ENCODE measurements at places on chromosomes 4 and X.
A peak's percentile ranks its signal among the peaks of the same experiment; 100 is the strongest.

DNA sequence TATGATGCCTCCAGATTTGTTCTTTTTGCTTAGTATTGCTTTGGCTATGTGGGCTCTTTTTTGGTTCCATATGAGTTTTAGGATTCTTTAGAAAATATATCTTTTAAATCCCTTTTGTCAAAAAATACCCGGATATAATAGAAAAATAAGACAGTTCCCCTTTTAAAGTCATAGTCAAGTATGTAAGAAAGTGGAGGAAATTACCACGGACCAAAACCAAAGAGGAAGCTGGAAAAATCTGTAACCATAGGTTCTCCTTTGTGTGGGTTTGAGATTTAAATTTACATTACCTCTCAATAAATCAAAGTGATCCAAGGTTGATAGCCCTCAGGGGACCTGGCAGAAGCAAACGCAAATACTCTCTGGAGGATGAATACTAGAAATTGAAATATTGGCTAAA, 58.3 kb upstream of the PACRGL start:
- DNase-seq: no peak

GRCh38 chr4:140707325-140707724, 48.9 kb downstream of the TBC1D9 start:
- DNase-seq: no peak

GRCh38 chrX:54950730-54951375, 30.2 kb downstream of the TRO start:
- DNase-seq: no peak

DNA sequence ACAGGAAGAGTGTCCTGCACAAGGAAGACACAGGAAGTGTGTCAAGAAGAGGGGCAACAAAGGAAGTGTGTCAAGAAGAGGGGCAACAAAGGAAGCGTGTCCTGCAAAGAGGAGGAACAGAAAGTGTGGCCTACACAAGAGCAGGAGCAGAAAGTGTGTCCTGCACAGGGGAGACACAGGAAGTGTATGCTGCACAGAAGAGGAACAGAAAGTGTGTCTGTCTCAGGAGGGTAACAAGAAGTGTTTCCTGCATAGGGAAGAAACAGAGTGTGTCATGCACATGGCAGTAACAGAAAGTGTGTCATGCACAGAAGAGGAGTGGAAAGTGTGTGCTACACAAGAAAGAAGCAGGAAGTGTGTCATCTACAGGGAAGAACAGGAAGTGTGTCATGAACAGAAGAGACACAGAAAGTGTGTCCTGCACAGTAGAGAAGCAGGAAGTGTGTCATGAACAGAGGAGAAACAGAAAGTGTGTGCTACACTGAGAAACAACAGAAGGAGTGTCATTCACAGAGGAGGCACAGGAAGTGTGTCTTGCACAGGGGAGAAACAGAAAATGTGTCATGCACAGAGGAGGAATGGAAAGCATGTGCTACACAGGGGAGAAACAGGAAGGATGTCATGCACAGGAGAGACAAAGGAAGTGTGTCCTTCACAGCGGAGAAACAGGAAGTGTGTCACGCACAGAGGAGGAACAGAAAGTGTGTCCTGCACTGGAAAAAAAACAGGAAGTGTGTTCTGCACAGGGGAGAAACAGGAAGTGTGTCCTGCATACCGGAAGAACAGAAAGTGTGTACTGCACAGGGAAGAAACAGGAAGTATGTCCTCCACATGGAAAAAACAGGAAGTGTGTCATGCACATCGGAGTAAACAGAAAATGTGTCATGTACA, 526.4 kb upstream of the PRKX start:
- no peak for DNase-seq

DNA sequence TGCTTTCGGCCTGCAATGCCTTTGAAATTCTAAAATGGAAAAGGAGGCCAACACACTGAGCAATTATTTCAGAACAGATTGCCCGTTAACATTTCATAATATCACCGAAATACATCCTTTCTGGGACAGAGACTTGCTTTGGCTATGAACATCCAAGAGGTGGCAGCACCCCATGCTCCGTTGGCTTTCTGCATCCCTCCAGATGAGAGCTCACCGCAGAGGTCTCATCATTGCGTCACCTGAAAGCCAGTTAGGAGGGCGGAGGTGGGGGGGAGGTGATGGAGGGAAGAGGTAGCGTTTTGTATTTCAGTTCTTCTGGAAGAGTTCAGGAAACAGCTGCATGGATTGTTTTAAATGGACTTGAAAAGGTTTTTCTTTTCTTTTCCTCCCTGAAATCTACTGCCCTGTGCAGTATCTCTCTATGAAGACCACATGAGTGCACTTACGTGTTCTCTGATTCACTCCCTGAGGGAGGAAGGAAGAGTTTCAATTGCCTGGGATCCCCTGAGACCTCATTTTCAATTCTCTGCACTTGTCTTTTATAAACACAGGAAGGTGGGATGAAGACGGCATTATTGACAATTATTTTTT, 166.8 kb upstream of the PGRMC2 start:
- peak; percentile 57 for DNase-seq

GRCh38 chr4:99966692-99967091, 16.6 kb upstream of the H2AZ1 start:
- no peak for DNase-seq

DNA sequence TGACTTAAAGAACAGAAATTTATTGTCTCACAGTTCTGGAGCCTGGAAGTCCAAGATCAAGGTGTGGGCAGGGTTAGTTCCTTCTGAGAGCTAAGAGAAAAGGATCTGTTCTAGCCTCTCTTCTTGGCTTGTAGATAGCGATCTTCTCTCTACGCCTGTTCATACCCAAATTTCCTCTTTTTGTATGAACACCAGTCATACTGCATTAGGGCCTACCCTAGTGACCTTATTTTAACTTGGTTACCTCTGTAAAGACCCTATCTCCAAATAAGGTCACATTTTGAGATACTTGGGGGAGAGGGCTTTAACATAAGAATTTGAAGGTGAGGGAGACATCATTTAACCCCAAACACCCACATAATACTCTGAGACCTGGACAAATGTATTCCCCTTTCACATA, 55.6 kb upstream of the SPP1 start:
- DNase-seq: no peak

DNA sequence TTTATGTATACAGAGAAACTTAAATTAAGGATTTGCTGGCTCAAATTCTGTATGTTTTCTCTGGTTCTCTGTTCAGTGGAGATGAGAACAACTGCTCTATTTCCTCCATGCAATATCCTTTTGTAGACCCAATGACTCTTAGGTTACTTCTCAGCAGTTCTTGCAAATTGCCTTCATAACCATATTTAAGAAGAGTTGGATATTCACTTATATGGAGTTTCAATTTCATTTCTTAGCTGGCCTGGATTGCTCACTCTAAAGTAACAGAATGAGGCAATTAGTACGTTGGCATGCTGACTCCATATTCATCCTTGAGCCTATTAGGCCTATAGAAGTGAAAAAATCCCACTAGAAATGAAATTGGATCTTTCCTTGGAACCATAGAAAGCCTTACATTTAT, 93.6 kb downstream of the DOCK11 start:
- DNase-seq: no peak

GRCh38 chrX:20727447-20727846, 460.7 kb upstream of the RPS6KA3 start:
- no peak for DNase-seq

DNA sequence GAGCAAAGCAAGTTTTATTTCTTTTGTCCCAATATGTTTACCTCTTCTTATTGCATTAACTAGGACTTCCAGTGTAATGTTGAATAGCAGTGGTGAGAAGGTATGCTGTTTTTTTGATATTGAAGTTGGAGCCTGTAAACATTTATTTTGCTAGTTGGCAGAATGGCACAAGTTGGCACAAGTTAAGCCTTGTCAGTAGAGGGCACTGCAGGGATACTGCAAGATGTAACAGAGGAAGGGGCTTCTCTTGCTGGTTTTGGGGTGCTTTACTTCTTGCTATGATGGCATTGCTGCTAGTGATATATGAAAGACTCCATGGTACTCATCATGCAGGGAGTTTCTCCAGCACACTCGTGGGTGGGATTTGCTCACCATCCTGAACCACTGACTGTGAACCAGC, 327.3 kb upstream of the ARX start:
- no peak for DNase-seq

All from stimulated activated CD4-positive, alpha-beta T cell treated with anti-CD3 and anti-CD28 coated beads, Interleukin-12 subunit alpha, Interleukin-12 subunit beta, amount 100 ng/mL, for 24 hours (primary cell).